Neural progenitor cell (in vitro differentiated cells): ENCODE measurements at places on chromosomes 4 and X. TPM values are rescaled to one million over a fixed set of nuclear protein-coding genes. Genes with fewer than 3 reads are reported as not detected.

Gene ADGRL3
- 70.0 and 93.6 TPM in 2 replicates for total RNA-seq

Gene NSG1
- 17.9 and 41.6 TPM in 2 replicates for total RNA-seq

Gene HMX1
- 0.19 TPM in 1 of 2 replicates, not detected in the other for total RNA-seq

Gene CLDN34
- total RNA-seq = 0.37 TPM in 1 of 2 replicates, not detected in the other

Gene NLRP2B
- total RNA-seq = not detected in 2 replicates

Gene DGKK
- total RNA-seq = 0.19 and 0.21 TPM in 2 replicates

Gene ZGRF1
- total RNA-seq = 89.2 and 128 TPM in 2 replicates

Gene WDR17
- 4.7 and 9.1 TPM in 2 replicates for total RNA-seq

Gene PNMA6A
- 0.64 and 3.2 TPM in 2 replicates for total RNA-seq

Gene CYP4V2
- total RNA-seq = 0.37 and 1.3 TPM in 2 replicates

Gene CLDN22
- not detected in 2 replicates for total RNA-seq

Gene LCORL
- total RNA-seq = 53.6 and 65.5 TPM in 2 replicates

Gene PCDH10
- total RNA-seq = 0.15 and 0.46 TPM in 2 replicates

Gene CENPVL1
- 0.56 and 2.0 TPM in 2 replicates for total RNA-seq

Gene KANTR
- 19.0 and 30.9 TPM in 2 replicates for total RNA-seq

Gene ETNPPL
- total RNA-seq = 0.19 and 0.43 TPM in 2 replicates

Gene HELT
- total RNA-seq = not detected in 2 replicates

Gene GPR143
- total RNA-seq = 10.6 and 13.6 TPM in 2 replicates

Gene RNF175
- total RNA-seq = 25.1 and 34.6 TPM in 2 replicates
